ENCODE measurements at places on chromosomes 2 and 18. TPM values are rescaled to one million over a fixed set of nuclear protein-coding genes. Genes with fewer than 3 reads are reported as not detected.

- no peak for DNase-seq
Measured at GRCh38 chr2:53880756-53881155, 21.0 kb upstream of the GPR75 start.

GRCh38 chr18:35387152-35387571 is 10.0 kb upstream of the ZNF396 start:
- no peak for DNase-seq

DNA sequence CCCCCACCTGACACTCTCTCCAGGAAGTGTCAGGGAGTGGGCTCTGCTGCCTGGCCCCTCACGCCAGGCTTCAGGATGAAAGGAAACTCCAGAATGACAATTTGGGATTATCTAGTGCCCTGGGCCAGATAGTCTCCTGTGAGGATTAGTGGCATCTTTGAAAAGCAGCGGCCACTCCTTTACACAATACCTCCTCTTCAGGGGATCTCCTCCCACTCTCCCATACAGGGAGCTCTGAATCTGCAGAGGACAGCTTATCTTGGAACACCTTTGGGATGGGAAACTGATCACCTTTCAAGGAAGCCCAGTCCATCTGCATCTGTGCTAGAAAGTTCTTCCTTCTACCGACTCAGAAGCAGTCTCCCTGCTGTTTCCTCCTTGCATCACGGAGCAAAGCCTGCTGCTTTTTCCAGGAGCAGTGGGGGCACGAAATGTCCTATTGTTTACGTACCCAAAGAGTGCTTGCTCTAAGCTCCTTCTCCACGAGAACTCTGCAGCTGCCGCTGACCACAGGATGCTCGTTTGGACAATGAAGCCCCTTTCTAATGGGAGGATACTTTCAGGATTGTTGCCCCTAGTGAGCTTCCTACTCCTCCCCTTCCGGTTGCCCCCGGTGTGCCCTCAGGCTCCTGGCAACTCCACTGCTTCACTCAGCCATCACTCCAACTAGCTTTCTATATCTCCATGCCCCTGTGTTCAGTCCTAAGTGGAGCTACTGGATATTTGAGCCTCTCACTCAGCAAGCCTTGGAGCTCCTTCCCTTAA is 31.5 kb downstream of the SIX3 start:
- no peak for DNase-seq

DNA sequence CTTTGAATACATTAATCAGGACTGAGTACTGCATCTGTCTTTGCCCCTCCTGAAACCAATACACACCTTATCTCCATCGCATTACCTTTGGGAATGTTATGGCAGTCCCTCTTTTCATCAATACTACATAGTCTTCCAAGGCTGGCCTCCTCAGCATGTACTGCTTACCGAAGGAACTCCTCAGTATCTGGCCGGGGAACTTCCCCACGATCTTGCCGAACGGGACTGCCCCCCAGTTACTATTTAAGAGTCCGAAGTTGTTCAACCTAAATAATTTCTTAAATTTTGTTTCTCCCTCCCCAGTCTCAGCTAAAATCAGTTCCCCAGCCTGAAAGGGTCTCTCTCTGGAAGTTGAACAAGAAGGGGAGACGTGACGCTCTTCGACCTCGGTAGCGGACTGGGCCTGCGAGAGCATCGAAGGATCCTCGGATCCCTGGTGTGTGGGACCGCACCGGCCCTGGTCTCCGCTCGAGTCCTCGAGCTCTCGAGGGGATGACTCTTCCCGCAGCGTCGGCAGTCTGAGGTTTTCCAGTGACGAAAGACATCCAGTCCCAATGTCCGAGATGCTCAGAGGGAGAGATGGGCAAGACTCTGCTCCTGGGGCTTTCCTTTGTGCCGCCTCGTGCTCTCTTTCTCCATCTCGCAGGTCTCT is 489 bp downstream of the TRMT61B start:
- DNase-seq, result no peak

GRCh38 chr2:77395011-77395410 is 127.2 kb downstream of the LRRTM4 start:
- DNase-seq, result no peak

HOXD4 gene
- 40.9 TPM for polyA plus RNA-seq

GRCh38 chr2:40144022-40144421 is 307.9 kb downstream of the SLC8A1 start:
- no peak for DNase-seq

DNA sequence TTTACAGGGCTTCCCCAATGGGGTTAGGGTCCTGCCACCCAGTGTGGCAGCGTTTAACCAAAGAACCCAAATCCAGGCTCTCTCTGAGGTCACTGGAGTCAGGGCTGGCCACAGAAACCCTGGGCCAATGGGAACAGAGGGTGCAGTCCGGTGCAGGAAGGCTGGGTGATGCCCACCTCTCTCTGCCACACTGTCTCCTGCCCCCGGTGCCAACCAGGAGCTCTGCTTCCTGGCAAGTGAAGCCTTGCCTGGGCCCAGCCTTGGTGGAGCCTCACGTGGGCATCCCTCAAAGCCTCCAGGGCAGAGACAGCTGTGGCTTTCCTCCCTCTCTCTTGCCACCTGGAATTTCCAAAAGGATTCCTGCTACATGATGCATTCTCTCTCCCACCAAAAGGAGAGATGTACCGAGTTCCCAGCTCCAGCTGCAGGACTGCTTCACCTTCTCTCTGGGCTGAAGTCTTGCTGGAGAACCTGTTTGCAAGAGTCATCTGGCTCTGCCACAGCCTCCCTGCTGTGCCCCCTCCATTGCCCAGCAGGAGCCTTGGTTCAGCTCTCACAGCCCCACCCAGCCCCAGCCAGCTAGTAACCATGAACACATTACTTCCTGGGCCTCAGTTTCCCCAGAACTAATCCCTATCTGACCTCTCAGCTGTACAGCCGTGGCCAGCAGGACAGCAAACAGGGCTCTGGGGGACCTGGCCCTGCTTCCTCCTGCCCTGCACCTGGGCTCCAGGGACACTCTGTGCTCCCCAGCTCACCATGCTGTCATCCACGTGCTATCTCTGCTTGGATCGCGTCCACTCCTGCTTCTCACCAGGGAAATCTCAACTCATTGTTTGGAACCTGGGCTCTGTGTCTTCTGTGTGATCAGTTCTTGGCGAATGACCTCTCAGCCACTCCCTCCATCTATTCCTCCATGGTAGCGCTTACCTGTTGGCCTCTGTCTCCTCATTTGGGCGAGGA is 43.4 kb downstream of the KCNF1 start:
- DNase-seq, result no peak

- DNase-seq, result no peak
Measured at GRCh38 chr2:100235098-100235497, 87.2 kb downstream of the LONRF2 start.

SPHKAP gene
- 4.8 TPM for polyA plus RNA-seq

DNA sequence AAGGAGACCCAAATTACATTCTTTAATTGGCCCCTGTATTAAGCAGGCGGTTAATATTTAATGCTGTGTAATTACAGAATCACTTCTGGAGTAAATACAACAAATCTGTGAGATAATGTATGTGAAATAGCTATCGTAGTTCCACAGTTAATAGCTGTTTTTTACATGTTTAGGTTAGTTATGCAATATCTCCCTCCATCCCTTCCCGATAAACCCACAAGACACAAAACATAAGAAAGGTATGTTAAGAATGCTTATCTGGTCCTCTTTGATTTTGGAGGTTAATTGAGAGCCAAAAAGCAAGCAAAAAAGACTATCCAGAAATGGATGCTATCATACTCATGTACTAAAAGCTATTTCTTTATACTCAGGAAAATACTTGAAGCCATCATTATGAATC is 49.1 kb downstream of the ZNF638 start:
- no peak for DNase-seq

TTR gene
- 0.17 TPM for polyA plus RNA-seq

DNA sequence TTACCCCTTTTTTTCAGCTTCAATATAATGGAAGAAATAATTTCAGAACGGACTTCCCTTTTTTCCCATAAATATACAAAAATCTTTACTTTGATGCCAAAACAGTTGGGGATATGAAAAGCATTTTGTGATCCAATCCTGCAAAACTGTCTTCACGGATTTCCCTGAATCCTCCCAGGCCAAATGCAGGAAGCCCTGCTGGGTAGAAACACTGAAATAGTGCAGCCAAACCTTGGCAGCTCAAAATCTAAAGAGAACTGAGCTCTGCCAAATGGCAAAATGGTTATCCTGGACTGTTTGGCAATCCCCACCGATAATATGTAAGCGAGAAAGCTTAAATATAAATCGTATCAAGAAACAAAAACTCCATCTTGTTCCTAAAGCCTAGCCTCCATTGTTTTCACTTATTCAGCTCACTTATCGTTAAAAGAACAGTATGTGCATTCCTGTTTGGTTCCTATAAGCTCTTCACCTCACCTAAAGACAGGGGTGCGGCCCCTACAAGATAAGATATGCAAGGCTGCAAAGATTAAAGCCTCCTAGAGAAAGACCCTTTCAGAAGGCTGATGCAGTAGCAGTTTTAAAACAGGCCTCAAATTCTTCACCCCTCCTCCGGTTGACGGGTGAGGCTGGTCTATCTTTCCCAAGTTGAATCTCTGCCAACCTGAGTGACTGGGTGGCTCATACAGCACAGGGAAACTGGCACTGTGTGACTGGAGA is 48.6 kb downstream of the LAMA1 start:
- DNase-seq, result no peak

DNA sequence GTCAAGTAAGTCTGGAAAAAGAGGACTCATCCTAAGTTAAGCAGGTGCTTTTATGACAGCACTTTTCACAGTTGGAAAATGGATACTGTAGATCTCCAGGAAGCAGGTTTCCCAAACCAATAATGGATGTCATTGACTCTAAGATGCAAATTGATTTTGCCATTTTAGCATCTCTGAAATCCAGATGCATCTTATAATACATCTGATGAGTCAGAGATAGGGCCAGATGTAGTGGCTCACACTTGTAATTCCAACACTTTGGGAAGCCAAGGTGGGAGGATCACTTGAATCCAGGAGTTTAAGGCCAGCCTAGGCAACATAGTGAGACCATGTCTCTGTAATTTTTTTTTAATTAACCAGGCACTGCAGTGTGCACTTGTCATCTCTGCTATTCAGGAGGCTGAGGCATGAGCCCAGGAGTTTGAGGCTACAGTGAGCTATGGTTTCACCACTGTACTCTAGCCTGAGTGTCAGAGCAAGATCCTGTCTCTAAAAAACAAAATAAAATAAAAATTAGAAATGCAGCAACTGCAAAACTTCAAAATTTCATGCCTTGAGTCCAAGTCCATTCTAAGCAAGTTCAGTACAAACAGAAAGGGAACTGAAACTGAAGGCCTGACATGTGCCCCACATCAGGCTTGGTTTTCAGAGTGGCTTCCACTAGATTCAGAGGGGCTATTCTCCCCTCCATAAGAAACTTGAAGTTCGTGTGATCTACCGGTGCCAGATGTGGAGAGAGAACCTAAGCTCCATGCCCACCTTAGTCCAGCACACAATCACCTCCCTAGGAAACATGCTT is 267.8 kb upstream of the NCKAP5 start:
- DNase-seq, result no peak
